A549 treated with CORT108297 at 1 μM for 4 hours (cell line): ENCODE measurements at places on chromosomes 12 and 14. TPM values are rescaled to one million over a fixed set of nuclear protein-coding genes. Genes with fewer than 3 reads are reported as not detected.

The ACSS3 gene
- total RNA-seq = 0.05 to 0.15 TPM (median 0.06 TPM) in 3 of 5 replicates, not detected in the others

The PRPH gene
- total RNA-seq = 0.97 to 1.8 TPM (median 1.5 TPM) in 5 replicates

The ZNF891 gene
- total RNA-seq = 0.28 to 0.44 TPM (median 0.41 TPM) in 5 replicates

The KCNMB4 gene
- 0.16 to 0.47 TPM (median 0.20 TPM) in 5 replicates for total RNA-seq

The TC2N gene
- total RNA-seq = 0.54 to 0.70 TPM (median 0.64 TPM) in 5 replicates

The AQP6 gene
- not detected in 5 replicates for total RNA-seq

The MFAP5 gene
- total RNA-seq = 0.09 to 0.25 TPM (median 0.14 TPM) in 3 of 5 replicates, not detected in the others

The VPS33A gene
- total RNA-seq = 18.3 to 20.6 TPM (median 19.6 TPM) in 5 replicates

The FGF6 gene
- not detected in 5 replicates for total RNA-seq

The GRIP1 gene
- total RNA-seq = 2.2 to 5.4 TPM (median 3.5 TPM) in 5 replicates

The GPR84 gene
- not detected in 5 replicates for total RNA-seq

The PLEKHD1 gene
- 0.02 to 0.04 TPM (median 0.03 TPM) in 3 of 5 replicates, not detected in the others for total RNA-seq

The CRIP1 gene
- 1,711 to 1,965 TPM (median 1,885 TPM) in 5 replicates for total RNA-seq

The IFNG gene
- total RNA-seq = not detected in 5 replicates

The DTX1 gene
- 0.32 to 0.62 TPM (median 0.42 TPM) in 5 replicates for total RNA-seq

The SRGAP1 gene
- total RNA-seq = 9.1 to 11.4 TPM (median 10.6 TPM) in 5 replicates

The FITM1 gene
- total RNA-seq = 0.07 to 0.15 TPM in 2 of 5 replicates, not detected in the others

The VAMP1 gene
- total RNA-seq = 9.7 to 13.8 TPM (median 11.4 TPM) in 5 replicates

The PDZRN4 gene
- not detected in 5 replicates for total RNA-seq

The NFKBIA gene
- 101 to 182 TPM (median 132 TPM) in 5 replicates for total RNA-seq

The LALBA gene
- not detected in 5 replicates for total RNA-seq

The CLEC12A gene
- not detected in 5 replicates for total RNA-seq

The LARP4 gene
- 33.5 to 46.8 TPM (median 40.8 TPM) in 5 replicates for total RNA-seq

The AMDHD1 gene
- total RNA-seq = 2.3 to 2.9 TPM (median 2.5 TPM) in 5 replicates
